Right ventricle myocardium superior (tissue), 1 donor: ENCODE measurements at places on chromosomes 2 and 18.
A peak's percentile ranks its signal among the peaks of the same experiment; 100 is the strongest.

GRCh38 chr2:8620611-8621382, 61.1 kb upstream of the ID2 start:
- DNase-seq = no peak

DNA sequence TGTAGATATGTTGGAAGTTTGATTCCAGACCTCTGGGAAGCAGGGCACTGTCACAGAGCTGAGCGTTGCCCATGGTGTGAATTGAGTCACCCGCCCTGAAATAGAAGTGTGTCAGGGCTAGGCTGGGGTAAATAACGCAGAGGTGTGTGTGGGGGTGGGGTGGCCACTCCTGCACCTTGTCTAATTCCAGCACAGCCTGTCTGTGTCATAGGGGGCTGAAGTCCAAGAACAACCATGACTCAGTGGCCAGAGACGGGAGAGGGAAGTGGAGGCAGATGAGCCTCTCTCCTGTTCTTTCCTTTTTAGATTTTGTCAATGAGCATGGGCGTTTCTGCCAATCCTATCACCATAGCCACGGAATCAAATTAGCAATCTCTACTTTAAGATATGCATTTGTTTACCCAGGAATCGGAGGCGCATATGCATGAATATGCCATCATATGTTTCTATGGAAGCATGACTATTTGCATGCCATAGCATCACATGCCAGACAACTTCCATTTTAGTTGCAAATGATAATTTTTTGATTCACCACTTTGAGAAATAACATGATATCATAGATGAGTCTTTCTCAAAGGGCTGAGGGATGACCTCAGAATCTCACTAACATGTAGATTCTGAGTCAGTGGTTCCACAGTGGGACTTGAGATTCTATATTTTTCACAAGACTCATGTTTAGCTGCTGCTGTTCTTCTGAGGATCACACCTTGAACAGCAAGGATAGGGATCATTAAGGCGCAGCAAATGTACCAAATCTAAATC, 852.9 kb downstream of the DCDC2C start:
- DNase-seq = no peak

- DNase-seq = peak; percentile 3
Observed at GRCh38 chr18:79596446-79597175, 83.0 kb upstream of the CTDP1 start.

GRCh38 chr2:171325886-171326585, 107.8 kb downstream of the METTL8 start:
- DNase-seq = no peak

DNA sequence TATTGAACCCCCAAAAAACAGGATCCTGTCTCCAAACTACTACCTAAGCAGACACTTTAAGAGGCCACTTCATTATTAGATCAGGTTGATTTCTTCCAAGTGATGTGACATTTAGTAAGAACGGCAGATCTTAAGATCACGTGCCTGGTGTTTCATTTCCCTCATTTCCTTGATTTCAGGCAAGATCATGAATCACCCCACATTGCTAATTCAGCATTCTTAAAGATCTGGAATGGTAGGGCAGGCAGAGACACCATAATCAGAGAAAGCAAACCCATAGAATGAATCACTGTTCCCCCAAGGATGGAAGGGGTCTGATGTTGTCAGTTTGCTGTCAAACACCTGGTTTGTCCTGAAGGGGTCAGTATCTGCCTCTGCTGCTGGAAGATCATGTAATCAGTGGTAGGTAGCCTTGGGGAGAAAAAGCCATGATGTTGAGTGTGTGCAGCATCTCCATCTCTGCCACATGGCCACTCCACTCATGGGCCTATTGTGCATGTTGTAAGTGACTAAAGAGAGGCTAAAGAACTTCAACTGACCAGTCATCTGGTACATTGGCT, 133.9 kb downstream of the ARHGAP15 start:
- DNase-seq = no peak

GRCh38 chr2:188091220-188091619, 200.5 kb upstream of the GULP1 start:
- no peak for DNase-seq

- DNase-seq = no peak
Observed at GRCh38 chr18:42798606-42799170, 316.8 kb downstream of the RIT2 start.

GRCh38 chr2:213789940-213790339, 505.7 kb downstream of the SPAG16 start:
- DNase-seq = no peak

DNA sequence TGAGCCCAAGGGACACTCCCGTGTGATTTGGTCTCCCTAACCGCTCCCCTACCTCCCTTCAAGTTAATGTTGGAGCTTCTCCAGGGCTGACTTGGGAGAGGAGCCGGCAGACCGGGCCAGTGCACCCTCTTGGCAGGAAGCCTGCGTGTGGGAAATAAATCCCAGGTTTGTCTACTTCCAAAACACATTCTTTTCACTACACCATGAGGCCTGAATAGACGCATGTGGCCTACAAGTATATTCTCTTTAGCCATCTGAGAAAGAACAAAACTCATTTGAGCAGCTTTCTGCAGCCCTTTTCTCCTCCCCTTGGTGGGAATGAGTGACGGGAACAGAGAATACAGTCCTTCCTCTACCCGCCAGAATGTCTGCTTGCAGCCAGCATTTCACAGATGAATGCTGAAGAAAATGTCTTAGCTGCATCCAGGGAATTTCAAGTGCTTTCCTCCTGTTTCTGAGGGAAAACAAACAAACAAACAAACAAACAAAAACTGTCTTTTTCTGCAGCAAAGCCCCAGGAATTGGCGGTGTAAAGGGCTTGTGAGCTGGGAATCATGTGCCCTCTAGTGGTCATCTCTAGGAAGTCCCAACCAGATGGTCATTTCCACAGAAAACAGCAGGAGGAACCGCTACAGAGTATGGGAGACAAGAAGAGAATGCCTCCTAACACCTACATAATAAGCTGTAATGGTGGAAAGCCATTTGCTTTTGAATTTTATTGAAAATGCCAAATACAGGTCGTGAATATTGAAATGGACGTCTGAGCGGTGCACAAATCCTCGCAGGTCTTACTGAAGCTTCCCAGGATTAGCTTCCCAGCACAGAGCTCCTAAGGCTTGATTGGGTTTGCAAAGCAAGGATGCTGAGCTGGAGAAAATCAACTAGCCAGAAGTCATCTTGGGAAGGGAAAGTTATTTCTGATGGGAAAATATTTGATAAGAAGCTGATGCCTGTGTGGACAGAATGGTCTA, 41.2 kb upstream of the DAPL1 start:
- DNase-seq = no peak

DNA sequence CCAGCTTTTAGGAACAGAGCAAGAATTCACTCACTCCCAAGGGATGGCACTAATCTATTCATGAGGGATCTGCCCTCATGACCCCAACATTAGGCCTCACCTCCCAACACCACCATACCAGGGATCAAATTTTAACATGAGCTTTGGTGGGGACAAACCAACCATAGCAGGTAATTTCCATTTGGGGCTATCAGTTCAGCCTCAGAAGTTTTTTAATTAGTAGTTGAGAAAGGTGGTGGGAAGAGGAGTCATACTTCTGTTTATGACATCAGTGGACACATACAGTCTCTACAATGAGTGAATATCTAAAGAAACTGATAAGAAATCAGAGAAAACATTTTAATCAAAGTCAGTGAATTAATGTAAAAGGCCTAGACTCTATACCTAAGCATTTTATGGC, 59.6 kb upstream of the EMILIN2 start:
- no peak for DNase-seq

DNA sequence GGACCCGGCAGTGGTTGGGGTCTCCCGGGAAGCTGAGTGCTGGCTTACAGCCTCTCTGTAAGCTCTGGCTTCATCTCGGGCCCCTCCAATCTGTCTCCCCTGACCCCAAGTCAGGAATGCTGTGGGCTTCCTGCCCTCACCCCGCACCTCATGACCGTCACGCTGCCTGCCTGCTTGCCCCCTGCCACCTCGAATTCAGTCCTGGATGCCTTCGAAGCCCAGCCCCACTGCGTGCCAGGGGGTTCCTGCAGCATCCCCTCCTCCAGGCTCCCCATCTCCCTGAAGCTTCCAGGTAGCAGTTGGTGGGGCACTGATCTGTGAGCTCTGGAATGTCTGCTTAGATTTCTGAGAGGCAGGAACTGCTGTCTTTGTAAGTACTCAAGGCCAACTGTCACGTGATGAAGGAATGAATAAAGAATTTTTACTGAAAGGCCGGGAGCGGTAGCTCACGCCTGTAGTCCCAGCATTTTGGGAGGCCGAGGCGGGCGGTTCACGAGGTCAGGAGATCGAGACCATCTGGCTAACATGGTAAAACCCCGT, 6.5 kb downstream of the CLHC1 start:
- DNase-seq = no peak

GRCh38 chr18:45690975-45691815, 32.8 kb upstream of the SLC14A1 start:
- peak; percentile 80 for DNase-seq

- DNase-seq = no peak
Observed at GRCh38 chr2:203040966-203041521, 26.4 kb downstream of the NBEAL1 start.

DNA sequence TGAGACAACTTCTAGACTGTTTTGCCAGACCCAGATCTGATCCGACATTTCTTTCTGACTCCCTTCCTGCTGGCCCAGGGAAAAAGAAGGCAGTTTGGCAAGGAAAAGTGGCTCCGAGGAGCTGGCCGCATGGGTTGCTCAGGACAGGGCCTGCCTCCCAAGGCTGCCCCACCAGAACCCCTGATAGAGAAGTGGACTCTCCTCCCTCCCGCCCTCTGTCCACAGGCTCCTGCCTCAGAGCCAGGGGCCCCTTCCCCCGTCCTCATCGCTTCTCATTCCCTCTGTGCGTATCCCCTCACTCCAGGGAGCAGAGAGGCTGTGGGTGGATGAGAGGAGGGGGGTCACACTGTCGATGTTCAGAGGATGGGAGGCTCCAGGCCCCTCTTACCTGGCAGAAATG, 110.2 kb downstream of the TNS1 start:
- DNase-seq = no peak

DNA sequence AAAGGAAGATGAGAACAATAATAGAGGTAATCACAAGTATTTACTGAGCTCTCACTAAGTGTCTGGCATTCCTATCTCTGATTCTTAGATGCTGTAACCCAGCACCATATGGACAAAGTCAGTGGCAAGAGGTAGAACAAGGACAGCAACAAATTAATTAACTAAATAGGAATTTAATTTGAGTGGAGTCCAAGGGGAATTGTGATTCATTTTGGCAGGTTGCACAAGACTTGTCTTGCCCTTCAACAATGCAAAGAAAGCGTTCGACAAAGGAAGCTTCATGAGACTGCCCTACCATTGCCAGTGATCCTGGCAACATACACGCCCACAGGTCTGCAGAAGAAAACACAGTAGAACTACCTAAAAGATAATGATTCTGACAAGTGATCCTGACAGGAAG, 221.6 kb downstream of the RBM43 start:
- no peak for DNase-seq

DNA sequence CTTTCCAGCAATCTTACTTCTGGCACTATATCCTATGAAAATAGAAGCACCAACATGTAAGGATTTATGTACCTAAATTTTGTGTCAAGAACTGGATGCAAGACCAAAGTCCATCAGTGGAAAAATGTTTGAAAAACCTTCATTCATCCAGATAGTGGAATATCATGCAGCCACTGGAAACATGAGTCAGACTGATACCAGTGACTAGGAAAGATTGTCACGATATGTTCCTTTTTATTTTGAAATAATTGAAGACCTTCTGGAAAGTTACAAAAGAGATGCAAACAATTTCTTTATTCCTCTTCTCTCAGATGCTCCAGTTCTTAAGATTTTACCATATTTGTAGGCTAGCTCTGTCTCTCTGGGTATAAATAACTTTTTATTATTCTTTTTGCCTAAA, 40.5 kb upstream of the IL1R2 start:
- DNase-seq = no peak

DNA sequence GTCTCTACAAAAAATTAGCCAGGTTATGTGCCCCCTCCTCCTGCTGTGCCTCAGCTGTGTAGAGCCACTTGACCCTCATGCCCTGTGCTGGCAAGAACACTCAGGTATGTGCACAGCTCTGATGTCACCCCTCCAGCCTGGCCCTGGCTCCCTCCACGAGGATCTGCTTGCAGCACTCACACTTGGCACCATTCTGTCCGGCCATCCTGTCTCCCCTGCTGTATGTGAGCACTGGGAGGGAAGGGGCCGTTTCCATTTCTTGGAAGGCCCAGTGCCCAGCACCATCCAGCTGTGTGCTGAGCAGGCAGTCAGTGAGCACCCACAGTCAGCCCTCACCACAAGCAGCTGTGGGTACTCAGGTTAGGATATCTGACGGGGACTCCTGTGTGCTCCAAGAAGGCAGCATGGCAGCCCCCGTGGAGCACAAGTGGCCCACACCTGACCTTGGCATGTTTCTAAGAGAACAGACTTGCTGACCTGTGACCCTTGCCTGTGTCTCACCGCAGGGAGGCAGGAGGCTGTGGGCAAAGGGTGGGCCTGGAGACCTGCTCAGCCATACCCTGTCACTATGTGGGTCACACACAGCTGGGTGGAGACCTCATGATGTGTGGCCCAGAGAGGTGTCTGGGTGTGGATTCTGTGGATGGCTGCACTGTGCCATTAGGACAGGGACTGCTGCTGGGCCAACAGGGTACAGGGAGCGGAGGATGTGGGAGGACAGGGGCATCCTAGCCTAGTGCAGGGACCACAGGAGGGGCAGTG, 31.5 kb downstream of the USP34 start:
- peak; percentile 79 for DNase-seq

- DNase-seq = peak; percentile 61
Observed at GRCh38 chr2:168639441-168639898, 163.0 kb upstream of the NOSTRIN start.

DNA sequence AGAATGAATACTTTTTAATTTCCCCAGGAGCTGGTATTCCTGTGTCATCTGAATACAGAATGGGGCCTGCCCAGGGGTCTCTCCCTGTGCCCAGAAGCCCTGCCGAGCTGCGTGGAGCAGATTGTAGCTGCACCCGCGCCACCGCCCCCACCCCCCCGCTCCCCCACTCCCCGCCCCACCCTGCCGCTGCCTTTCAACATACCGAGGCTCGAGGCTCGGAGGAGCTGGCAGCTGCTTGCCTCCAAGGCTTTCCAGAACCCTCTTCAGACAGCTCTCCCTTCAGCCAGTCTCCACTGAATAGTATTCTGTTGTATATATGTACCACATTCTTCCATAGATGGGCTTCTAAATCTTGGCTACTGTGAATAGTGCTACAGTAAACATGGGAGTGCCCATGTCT, 150.7 kb downstream of the TSN start:
- no peak for DNase-seq

DNA sequence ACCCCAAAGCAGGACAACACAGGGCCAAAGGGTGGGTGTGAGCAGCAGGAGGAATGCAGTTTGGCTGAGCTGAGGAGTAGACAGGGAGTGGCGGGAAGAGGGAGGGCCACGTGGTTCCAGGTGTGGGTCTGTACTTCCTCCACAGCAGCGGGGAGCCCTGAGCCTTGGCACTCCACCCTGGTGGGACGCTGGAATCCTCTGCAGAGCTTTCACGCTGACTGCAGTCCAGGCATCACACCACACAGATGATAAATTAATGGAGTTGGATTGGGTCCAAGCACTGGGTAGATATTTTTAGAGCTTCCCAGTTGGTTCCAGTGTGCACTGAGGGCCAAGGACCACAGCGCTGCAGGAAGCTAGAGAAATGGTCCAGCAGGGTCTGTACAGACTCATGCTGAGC, 67.0 kb upstream of the TMEM200C start:
- no peak for DNase-seq
